ENCODE measurements at places on chromosomes 7 and 10.

- no peak for DNase-seq
These were observed 4.7 kb upstream of the NRCAM start for GRCh38 chr7:108460964-108461363.

- no peak for DNase-seq
These were observed 103.4 kb downstream of the ABCA13 start for GRCh38 chr7:48274662-48275061.

DNA sequence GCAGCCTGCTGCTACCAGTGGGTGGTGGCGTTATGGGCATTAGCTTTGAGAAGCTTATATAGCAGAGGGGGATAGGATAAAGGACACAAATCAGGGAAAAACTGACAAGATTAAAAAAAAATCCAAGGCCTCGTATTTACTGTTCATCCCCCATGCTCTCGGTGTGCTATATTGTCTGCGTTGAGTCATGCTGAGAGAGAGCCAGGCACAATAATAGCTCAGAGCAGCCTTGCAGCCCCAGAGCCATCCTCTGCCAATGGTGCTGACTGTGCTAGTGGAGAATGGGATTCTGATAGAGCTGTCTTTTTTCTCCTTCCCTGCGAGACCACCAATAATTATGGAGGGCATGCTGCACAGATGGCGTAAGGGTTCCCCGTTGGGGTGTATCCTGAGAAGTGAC, 51.7 kb upstream of the FZD1 start:
- no peak for DNase-seq

GRCh38 chr10:75838486-75838885, 407.1 kb downstream of the LRMDA start:
- DNase-seq: no peak

DNA sequence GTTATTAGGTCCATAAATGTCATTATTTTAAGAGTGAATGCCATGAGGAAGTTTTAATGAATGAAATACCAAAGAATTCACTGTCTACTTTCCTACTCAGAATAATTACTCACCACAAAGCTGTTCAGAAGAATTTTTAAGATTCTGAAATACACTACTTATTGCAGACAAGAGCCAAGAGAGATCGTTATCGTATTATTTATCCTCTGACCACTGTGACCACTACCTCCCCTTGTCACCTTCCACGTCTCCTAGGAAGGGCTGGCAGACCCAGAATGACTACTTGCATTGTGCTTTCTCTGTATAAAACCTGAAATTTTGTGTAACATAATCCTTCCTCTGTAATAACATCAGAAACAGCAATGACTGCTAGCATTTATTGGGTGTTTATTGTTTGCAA, 81.9 kb downstream of the ABCB5 start:
- no peak for DNase-seq

- DNase-seq: no peak
These were observed 591.1 kb downstream of the PTPRN2 start for GRCh38 chr7:157996359-157997079.

DNA sequence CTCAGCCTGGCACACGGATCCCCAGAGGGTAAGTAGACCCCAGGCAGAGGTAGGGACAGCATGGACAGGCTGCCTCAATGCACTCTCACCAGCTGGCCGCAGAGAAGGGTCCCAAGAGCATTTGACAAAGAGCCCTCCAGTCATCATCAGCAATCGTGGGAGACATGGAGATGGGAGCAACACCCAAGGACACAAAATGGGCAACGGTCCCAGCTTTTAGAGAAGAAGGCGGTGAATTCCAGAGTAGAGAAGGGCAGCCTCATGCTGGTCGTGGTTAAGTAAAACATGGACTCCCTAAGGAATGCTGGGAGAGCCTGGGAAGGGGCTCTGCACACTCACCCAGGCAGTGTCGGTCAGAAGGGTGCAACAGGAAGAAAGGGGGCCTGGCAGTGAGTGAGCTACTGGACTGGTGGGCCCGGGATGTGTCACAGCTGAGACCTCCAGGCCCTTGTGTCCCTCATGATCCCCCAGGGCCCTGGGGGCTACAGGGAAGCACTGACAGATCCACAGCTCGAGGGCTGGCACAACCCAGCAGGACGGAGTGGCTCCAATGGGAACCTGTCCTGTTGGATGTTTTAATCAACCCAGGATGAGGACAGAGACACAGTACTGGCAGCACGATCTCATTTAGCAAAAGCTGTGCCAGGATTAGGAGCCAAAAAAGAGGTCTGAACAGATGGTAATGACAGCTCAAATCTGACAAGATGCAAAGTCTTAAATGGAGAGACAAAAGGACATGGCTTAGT, 147.1 kb downstream of the NEURL1 start:
- no peak for DNase-seq

GRCh38 chr7:143495851-143496250, 18.2 kb downstream of the TAS2R41 start:
- DNase-seq: no peak

- DNase-seq: no peak
These were observed 109.5 kb downstream of the ADCY1 start for GRCh38 chr7:45683556-45684148.

GRCh38 chr7:29123626-29124190, 22.6 kb downstream of the CPVL start:
- DNase-seq: no peak

GRCh38 chr7:90892213-90892612, 296.1 kb downstream of the CDK14 start:
- no peak for DNase-seq

DNA sequence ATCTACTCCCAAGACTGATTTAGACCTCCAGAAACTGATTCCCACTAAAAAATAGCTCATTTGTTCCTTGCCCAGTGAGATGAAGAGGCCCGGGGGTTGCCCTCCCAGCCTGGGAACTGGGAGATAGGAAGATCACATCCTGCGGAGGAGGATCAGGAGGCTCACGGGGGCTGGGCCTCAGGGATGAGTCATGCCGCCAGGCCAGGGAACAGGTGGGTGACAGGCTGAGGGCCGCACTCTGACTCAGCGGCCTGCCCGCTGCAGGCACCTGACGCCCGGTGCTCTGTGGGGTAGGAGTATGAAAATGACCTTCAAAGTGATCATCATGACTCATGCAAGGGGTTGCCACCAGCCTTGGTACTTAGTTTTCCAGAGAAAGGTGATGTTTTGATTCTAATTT, 104.5 kb upstream of the ZPBP start:
- DNase-seq: no peak

DNA sequence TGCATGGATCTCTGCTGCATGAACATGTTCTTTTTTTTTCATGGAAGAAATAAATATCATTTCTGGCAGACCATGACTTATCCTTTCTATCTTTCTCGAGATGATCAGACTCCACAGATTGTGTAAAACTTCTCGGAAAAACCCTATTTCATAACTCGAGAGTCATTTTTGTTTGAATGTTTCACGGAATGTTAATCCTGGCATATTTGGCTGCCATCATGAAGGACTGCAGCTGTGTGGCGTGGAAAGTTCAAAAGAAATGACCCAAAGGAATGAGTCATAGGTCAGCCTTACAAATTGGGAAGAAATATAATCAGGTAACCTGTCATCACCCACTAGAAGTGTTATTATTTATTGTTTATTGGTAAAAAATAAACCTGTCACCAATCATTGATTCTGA, 566.8 kb downstream of the SDK1 start:
- DNase-seq: no peak

GRCh38 chr7:140033036-140033435, 29.7 kb downstream of the PARP12 start:
- DNase-seq: no peak

GRCh38 chr10:508726-509125, 180.7 kb downstream of the DIP2C start:
- DNase-seq: no peak

- no peak for DNase-seq
These were observed 168.8 kb upstream of the POT1 start for GRCh38 chr7:125098377-125098970.

DNA sequence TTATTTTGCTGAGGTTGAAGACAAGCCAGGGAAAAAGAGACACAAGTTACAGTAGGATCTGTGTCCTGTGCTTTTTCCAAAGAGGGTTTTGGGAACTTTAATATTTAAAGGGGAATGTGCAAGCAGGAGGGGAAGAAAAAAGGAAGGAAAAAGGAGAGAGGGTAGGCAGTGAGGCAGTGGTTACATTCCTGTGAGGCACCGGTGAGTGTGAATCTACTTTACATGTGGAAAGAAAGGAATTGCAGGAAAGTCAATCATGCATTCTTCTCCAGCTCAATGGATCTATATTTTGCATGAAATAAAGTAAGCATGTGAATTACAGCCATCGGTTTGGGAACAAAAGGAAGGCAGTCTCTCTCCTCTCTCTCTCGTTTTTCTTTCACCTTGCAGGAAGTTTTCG, 12.6 kb upstream of the DYNC2I1 start:
- DNase-seq: no peak

DNA sequence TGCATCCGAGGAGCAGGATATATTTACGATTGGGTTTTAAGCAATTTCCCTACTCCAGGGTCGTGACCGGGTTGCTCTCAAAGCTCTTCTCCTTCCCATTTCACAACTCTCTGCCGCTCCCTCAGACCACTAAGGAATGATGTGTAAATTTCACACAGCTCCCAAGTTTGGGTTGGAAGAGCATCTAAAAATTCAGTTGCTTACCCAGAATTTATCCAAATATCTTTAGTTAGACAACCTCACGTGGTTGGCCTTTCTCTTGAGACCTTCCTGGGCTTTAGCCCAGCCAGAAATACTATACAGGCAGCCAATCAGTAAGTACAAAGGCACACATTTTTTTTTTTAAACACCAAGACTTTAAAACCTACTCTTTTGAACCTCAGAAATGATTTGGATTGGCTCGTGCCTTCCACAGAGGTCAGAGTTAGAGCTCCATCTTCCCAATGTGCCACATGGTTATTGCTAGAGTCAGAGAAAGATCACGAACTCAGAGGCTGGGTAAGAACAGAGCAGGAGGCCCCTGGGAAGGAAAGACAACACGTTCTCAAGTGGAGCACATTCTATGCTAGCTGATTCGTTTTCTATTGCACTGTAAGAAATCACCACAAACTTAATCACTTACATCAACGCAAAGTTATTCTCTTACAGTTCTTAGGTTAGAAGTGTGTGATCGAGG, 335.4 kb upstream of the MGMT start:
- DNase-seq: no peak

DNA sequence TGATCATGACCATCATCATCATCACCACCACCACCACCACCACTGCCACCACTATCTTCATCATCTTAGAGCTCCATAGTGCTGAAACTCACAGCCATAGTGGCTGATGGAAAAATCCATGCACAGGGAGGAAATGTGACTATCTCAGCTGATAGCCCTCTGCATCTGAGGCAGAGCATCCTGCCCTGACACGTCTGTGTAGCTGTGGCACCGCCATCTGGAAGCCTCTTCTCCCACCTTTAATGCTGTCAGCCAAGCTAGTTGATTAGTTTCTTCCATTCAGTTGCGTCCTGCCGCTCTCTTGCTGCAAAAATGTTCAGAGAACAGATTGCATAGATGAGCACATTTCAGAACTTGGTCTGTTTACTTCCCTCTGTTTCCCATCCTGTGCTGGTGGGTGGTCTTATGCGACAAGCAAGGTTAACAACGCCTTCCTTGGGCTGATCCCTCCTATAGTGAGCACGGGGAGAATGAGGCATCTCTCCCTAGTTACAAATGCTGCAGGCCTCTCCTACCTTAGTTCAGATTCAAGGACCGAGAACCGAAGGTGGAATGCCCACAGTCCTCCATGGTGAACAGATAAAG, 478.6 kb downstream of the PLXNA4 start:
- DNase-seq: no peak

GRCh38 chr10:61822096-61822495, 79.4 kb upstream of the ARID5B start:
- DNase-seq: no peak

GRCh38 chr10:106991091-106991490, 173.4 kb downstream of the SORCS1 start:
- DNase-seq: no peak

DNA sequence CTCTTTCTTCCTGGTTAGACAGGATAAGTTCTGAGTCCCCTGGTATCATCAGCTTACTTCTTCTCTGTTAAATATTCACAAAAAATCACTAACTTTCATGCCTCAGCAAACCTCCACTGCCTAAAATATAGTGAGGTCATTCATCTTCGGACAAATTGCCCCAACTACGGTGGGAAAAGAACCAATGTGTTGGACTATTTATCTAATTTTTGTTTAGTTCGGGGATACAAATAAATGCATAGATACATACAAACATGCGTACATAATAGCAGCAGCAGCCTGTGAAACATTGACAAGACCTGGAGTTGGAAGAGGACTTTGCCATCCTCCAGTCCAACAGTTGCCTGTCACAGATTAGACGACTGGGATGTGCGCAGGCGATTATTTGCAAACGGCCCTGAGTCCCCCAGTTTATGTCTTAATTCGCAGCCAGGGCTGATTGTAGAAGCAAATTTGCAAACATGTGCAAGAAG, 51.5 kb downstream of the EGFR start:
- no peak for DNase-seq

GRCh38 chr7:29315122-29315891, 120.7 kb downstream of the CHN2 start:
- no peak for DNase-seq

- DNase-seq: no peak
These were observed 163.7 kb upstream of the AOAH start for GRCh38 chr7:36887969-36888368.

DNA sequence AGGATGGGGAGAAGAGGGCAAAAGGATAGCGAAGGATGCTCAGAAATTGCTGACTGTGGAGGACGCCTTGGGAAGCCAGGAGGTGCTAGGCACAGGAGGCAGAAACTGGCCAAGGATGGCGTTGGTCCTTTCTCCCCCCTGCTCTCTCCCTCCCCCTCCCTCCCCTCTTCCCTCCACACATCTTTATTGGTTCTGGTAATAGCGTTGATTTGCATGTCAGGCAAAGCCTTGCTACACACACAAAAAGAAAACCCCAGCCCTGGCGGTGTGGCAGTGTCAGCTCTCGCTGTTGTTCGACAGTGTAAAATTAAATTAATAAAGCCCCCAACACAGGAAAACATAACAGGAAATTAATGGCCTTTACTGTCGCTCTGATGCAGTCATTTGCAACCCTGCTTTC, 47.2 kb downstream of the PAX2 start:
- no peak for DNase-seq

- DNase-seq: peak; percentile 7
These were observed 210.4 kb downstream of the PAXIP1 start for GRCh38 chr7:154792436-154793055.

GRCh38 chr10:69974551-69975155, 78.0 kb upstream of the MACROH2A2 start:
- DNase-seq: no peak

- DNase-seq: no peak
These were observed 803 bp downstream of the RAPGEF5 start for GRCh38 chr7:22356010-22356691.

Data from COR-L47 (cell line).